ENCODE measurements at places on chromosomes 7 and 10.

DNA sequence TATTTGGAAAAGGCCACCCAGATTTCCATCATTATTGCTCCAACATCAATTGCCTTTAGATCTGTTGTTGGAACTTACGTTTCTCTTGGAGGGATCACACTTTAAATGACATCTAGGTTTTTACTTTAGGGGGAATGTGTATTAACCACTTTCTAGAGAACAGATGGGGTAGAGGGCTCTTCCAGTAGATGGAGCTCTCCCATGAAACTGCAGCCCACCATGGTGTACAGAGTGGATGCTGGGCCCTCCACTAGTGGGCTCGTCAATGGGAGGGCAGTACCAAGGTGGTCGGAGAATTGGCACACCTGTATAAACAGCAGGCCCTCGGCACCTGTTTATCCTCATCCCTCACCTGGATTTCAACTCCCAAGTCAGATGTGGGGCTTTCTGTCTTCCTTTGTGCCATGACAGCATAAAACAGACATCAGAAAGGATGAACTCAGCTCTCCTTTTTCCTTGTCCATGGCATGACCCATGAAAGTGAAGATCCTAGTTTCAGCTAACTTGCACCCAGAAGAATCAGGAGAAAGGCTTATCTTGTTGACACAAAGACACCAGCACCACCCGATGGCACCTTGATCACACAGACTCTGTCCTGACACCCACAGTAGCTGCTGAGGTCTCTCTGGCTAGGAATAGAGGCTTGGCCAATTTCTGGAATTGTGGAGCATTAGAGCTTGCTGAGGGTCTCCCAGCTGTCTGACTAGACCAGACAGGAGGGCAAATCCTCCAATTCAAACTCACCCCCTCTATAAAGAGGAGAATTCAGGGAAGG lies 150.5 kb downstream of the CYP26A1 start:
- DNase-seq = no peak

DNA sequence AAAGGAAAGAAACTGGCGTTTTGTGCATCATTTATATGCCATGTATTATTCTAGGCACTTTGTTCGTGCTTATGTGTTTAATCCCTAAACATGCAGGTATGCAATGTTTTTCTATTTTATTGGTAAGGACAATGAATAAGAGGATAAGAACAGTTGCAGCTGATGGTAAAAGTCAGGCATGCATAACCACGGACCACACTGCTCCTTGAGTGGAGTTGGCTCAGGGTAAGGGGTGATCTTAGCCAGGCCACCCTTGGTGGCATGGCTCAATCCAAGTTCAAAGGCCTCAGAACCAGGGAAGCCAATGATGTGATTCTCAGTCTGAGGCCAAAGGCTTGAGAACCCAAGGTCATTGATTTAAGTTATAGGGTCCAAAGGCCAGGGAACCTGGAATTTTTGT lies 1068.1 kb downstream of the NRG3 start:
- no peak for DNase-seq

DNA sequence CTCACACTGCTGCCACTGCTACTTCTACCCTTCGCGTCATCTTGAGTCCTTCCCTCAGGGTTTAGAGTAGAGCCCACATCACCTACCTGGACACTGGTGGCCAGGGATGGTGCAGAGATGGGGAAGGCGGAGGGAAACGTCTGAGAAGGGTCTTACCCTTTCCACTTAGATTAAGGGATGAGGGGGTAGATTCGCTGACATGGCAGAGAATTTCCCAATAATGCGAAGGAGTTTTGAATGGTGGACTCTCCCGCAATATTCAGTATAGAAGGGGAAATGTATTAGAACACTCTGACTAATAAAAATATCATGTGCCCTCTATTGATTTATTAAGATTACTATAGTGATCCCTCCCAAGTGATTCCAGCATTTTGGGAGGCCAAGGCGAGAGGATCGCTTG lies 209.5 kb upstream of the KIAA1217 start:
- DNase-seq = no peak

DNA sequence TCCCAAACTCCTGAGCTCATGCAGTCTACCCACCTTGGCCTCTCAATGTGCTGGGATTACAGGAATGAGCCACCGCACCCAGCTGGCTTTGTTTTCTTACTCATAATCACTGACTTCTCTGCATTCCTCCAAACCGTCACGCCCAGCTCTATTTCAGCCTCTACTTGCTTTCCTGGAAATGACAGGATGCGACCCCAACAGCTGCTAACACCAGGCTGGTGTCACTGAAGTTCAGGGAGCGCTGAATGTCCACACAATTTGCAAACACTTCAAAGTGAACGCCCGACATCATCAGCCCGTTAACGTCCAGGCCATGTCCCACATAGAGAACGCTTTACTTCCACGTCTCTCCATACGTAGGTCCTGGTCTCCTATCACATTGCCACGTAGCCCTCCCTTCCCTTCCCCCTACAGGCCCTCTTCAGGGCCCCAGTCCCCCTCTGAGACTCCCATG lies 12.8 kb upstream of the PROSER2 start:
- no peak for DNase-seq

DNA sequence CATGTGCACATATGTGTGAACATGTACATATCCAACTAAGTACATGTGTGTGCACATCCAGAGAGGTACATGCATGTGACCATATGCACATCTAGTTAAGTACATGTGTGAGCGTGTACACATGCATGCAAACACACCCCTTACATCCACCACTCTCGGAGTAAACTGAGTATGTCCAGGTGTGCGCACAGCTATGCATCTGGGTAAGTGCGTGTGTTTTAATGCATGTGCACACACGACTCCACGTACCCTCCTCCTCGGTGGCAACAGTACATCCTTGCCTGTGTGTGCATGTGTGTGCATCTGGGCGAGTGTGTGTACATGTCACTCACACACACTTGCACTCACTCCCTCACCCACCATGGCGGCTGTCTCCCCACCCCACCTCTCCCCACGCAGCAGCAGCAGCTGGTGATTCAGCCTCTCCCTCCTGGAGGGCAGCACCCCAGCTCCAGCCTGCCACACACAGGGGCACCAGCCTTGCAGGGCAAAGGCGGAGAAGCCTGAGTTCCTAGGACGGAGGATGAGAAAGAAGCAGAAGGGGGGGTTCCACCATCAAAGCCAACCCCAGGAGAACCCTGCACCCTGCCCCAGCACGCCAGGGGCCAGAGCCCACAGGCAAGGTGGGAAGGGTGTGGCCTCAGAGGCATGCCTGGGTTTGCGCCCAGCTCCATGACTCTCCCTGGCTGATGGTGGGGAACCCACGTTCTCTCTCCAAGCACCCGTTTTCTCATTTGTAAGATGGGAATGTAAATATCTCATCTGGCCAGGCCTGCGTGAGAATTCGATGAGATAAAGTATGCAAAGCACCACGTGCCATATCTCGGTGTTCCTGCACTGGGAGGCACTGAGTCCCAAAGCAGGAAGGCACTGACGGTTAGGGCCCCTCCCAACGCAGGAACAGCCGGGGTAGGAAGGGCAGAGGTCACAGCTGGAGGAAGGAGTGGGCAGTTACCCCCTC lies 27.7 kb upstream of the DNAAF5 start:
- DNase-seq = no peak

GRCh38 chr10:94963901-94964300 lies 25.4 kb downstream of the CYP2C9 start:
- DNase-seq = no peak

GRCh38 chr7:1368184-1368681 lies 91.0 kb downstream of the MICALL2 start:
- no peak for DNase-seq

GRCh38 chr10:43227911-43228782 lies 38.7 kb downstream of the RASGEF1A start:
- DNase-seq = peak; percentile 63

DNA sequence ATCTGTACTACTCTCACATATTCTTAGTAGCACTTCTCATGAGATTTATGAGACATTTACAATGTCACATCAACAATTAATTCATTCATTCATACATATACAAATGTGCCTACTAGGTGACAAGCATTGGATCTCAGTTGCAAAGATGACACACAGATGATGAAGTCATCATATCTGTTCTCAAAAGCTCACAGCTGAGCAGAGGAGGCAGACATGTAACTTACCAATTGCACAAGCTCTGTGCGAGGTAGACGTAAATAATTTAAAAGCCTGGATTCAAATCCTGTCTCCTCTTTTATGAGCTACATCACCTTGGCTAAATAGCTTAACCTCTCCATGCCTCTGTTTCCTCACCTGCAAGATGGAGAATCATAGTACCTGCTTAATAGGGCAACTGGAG lies 109.4 kb upstream of the FAM133B start:
- DNase-seq = no peak

- no peak for DNase-seq
Observed at GRCh38 chr10:90204956-90205314, 503.5 kb downstream of the KIF20B start.

GRCh38 chr10:1852841-1853240 lies 115.5 kb upstream of the ADARB2 start:
- no peak for DNase-seq

- DNase-seq = no peak
Observed at GRCh38 chr7:93442478-93443224, 131.9 kb downstream of the CALCR start.

DNA sequence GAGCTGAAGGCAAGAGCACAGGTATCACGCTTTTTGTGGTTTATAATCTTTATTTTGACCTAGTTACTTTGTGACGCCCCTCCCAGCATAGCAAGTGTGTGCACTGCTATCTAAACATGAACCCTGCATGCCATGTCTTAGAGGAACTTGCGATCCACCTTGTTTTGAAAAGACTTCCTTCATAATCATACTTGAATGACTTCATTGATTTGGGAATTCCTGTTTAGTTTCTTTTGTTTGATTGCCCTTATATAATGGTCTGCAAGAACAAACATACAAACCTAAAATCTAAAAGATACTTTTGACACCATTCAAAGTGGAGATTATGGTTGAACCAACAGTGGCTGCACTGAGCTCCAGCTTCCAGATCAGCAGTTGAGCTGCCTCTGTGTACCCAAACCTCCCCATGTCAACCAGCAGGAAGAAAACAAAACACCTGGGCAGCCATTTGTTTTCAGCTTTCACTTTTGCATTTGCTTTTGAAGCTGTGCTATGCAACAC lies 132.6 kb downstream of the CELF2 start:
- DNase-seq = no peak

DNA sequence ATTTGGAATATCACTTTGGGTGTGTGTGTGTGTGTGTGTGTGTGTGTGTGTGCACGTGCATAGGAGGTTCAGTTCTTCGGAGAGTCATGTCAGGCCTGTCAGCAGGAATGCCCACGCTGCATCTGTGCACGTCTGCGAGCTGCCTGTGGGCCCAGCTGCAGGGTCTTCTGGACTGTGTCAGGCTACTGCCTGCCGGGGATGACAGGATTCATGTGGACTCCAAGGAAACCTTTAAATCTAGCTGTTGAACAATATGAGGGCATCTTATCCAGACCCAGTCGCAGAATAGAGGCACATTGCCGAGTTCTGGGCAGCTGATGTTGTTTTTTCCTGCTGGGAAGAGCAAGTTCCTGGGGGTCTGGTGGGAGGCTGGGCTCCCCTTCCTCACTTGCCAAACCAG lies 19.0 kb downstream of the AQP1 start:
- no peak for DNase-seq

- DNase-seq = no peak
Observed at GRCh38 chr7:86708031-86708680, 64.4 kb downstream of the GRM3 start.

DNA sequence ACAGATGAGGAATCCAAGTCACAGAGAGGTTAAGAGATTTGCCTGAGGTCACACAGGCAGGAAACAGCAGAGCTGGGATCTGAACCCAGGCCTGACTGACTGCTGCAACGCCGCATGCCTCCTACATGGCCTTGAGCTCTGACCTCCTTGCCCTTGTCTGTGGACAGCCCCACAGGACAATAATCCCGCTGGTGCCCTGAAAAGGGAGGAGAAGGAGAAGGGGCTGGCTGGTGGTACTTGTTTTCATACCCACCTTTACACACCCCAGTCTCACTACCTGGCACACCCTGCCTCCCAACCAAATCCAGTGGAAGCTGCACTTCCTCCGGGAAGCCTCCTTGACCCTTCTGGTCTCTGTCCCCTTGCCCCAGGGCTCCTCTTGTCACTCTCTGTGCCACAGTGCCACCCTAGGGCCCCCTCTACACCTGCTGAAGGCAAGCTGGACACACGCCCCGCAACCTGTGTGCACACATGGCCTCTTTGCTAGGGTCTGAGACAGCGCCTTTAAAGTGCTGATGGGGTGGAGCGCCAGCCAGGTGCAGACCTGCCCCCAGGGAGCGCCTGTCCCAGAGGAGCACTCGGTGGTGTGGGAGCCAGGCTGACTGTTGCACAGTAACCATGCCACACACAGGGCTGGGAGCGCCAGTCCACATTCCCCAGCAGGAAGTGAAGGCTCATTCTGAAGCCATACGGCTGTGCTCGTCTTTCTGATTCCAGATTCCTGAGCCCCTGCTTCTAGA lies 38.6 kb downstream of the ZCCHC24 start:
- no peak for DNase-seq

DNA sequence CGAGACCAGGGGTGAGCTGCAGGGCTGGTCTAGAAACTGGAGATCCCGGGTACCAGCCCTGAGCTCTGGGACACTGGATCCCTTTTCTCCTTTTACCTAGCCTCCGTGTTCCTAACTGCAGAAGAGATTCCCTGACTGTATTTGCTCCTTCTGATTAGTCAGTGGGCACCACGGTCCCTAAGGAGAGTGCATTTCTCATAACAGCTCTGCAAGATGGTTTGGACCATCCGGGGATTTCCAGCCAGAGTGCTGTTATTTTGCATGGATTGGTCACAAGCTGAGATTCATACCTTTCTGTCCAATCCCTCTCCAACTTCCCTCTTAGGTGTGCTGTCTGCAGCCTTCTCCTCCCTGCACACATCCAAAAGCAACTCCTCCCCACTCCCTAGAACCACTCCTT lies 122.6 kb downstream of the MYL10 start:
- no peak for DNase-seq

DNA sequence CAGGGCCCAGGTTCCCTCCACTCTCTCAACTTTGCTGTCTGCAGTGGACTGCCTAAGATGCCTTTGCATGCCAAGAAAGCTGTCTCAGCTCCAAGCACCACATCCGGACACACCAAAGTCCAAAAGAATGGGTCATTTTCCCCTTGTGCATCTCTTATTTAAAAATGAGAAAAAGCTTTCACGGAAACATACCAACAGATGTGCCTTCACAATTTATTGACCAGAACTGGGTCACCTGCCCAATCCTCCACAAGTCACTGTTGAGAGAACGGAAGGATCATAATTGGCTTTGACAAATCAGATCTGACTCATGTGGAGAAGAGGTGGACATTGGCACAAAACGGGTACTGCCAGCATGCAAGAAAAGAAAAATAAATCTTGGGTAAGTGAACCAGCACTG lies 258.3 kb downstream of the SNX13 start:
- DNase-seq = no peak

DNA sequence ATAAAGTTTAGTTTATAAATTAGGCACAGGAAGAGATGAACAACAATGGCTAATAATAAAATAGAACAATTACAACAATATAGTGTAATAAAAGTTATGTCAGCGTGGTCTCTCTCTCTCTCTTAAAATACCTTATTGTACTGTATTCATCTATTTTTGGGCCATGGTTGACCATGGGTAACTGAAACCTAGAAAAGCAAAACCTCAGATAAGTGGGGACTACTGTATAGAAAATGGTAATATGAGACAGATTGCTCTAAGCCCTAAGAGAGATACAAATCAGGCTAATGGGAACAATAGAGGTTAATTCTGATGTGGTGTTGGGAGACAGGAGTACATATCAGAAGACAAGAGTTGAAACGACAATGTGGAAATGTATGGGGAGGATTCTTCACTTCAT lies 86.2 kb downstream of the ZNF365 start:
- no peak for DNase-seq

All from coronary artery (tissue), 2 donors.